NCI-H1092 (cell line): ENCODE measurements at places on chromosomes 2 and 18.
A peak's percentile ranks its signal among the peaks of the same experiment; 100 is the strongest.

DNA sequence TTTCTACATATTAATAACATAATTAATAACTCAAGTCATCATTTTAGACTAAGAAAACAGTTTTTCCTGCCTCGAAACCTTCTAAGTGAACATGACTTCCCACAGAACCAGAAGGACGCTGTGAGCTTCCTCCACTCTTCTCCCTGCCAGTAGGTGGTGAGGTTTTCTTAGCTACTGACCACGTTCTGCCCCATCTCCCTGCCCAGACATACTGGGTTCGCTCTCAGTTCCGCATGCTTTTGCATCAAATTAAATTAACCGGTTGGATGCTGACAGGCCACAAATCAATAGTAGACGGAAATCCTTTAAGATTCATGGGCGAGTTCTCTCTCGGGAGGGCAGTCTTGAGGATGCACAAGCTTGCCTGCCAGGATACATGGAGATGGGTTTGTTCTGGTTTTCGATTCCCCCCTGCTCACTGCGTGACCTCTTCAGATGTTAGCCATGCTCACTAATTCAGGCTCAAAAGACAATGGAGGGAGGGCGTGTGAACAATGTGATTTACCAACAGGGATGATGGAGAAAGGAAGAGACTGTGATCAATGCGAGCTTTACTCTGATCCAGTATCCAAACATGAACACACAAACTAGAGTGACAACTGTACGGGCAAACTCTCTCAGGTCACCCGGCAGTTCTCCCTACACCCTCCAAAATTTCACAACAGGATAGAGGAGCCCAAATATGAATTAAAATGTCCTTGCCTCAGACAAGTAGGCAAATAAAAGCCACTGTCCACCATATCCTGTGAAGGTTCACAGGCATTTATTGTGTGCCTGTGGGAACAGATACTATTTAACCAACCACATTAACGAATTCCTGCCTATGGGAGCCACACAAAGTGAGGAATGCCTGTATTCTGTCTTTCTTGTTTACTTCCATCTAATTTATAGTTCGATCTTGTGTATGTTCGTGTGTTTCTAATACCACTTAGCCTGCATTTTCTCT lies 375.7 kb downstream of the EIPR1 start:
- no peak for DNase-seq

DNA sequence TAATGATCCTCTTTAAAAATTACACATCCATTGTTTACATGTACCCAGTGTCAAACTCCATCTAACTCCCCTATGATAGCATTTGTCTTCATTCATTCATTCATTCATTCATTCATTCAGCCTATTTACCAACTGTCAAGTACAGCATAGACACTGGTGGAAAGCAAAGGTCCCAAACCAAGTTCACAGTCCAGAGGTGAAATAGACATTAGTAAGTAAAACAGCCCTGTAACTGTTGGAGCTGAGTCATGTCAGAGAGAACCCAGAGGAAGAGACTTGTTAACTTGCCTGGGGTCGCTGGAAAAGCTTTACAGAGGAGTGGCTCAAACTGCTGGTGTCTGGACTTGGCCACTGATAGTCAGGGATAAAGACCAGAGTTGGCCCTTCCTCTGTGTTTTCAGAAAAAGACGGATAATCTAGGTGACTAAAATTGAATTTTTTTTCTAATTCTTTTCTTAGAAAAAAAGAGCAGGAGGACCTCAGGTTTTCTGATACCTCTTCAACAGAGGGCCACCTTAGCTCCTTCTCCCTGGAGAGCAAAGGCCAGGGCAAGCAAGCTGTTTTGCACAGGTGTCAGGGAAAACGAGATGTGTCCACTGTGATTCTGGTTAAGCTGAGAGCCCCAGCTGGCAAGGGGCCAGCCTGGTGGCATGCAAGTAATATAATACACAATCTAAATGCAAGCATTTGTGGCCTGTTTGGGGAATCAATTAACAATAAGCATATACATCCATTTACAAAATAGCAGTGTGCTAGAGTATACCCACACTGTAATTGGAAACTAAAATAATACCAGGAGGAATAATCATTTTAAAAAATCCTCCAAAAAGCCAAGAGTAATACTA lies 96.7 kb upstream of the SLC14A2 start:
- DNase-seq: peak; percentile 55

DNA sequence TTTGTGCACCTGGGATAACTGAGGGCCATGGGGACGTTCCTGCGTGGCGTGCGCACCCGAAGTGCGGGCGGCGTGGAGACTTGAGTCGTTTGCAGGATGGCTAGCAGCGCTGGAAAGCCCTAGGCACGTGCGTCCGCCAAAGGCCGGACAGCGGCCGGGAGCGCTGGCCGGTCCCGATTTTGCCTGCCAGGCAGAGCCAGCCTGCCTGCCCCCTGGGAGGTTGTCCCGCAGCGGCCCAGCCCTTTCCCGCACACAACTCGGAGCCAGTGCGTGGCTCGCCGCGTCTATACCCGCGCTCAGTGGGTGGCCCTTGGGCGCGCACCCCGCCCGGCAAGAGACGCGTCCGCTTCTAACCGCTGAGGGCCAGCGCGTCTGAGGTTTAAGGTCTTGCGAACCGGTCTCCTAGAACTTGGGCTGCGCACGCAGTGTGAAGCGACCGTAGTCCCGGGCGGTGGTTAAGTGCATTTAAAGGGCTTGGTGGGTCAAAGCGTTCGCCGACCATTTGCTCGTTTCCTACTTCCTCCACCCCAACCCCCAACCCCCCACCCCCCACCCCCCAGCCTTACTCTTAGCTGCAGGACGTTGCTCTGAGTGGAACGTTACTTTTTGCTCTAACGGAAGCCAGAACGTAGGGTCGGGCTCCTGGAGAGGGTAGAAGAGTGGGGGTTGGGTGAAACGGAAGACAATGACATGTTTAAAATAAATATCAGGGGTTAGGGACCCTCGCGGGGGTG lies 627 bp downstream of the CDCA7 start:
- peak; percentile 15 for DNase-seq

DNA sequence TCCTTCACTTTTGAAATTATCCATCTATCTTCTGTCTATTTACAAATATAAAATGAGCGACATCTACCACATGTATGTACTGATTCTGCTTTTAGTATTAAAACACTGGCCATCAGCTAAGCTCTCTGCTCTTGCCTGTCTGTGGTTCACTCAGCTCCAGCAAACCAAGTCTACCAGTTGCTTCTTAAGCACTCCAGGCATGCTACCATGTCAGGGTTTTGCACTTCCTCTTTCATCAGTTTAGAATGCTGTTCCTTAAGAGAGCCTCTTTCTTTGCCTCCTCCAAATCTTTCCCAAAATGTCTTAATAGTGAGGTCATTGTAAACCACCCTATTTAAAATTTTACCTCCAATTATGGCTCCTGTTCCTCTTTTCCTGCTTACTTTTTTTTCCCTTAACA lies 59.5 kb downstream of the SCN3A start:
- DNase-seq: no peak

DNA sequence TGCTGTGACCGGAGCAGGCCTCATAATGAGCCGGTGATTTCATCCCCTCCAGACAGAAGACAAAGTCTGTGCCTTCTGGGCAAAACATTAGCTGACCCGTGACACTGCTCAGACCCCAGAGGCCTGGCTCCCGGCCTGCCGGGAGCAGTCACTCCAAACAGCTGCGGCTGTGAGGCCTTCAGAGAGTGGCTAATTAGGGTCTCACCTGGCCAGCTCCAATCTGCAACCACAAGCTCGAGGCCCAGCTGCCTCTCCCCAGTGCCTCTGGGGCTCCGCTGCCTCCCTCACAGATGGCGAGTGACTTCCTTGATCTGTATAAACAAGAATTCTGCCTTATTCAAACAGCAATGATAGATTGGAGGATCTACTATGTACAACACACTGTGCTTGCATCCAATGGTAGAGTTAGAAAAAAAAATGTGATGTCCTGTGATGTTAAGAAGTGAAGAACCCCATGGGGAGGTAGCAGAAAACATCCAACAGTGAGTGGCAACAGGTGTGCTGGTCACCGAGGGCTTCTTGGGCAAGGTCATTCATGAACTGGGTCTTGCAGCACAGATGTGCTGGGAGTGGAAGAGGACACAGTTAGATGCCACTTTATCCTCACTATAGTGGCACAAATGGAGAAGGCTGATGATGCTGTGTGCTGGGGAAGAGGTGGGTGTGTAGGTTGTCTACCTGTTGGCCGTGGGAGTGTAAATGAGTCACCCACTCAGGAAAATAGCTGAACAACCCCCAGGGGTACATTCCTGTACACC lies 98.2 kb upstream of the ASAP2 start:
- no peak for DNase-seq

- DNase-seq: no peak
These were observed 62.8 kb downstream of the GRB14 start for GRCh38 chr2:164558450-164558849.

DNA sequence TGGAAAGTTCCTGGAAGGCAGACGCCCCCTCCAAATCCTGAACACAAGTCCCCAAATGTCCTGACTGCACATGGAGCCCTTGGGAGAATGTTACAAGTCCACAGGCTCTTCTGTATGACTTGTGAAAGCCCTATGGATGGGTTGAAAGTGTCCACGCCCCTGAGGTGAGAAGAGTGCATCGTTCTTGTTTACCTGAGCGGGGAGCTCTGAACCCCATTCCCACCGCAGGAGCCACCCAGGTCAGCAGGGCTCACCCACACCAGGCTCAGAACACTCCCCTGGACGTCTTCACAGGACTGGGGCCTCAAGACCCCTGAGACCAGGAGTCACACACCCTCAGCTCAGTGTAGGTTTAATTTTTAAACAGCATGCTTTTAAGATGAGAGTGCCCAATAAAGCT lies 84.2 kb upstream of the TMEM18 start:
- DNase-seq: no peak

GRCh38 chr18:11859282-11859830 lies 8.1 kb downstream of the CHMP1B start:
- no peak for DNase-seq

GRCh38 chr2:126707191-126707590 lies 51.2 kb downstream of the GYPC start:
- DNase-seq: no peak

DNA sequence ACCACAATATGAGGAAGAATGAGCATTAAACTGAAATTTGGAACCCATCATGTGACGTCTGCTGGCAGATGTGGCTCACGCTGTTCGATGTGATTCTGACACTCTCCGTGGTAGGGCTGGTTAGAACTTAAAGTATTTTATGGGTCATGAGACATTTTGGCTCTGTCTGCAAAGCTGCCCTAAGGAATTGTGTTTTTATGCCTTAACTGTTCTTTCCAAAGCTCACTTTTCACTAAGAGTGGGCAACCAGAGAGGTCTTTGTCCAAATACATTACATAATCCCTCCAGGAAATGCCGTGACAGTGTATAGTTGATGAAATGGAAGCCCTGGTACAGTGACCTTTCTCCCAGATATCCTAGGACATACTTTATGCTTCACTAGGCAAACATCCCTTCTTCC lies 119.1 kb downstream of the AQP4 start:
- DNase-seq: no peak

DNA sequence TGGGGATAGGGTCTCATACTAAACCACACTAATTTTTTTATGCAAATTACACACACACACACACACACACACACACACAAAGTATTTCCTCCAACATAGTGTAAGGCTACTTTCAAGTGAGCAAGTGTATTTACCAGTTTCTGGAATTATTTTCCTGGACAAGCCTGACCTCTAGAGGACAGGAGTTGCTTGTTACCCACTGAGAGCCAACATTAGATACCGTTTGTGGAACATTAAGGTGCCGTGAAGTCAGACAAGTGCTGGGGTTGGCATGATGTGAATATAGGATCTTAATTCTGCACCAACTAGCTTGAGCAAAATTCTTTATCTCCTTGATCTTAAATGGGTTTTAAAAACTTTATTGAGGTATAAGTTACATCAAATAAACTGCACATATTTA lies 39.3 kb upstream of the SERPINB2 start:
- peak; percentile 59 for DNase-seq

DNA sequence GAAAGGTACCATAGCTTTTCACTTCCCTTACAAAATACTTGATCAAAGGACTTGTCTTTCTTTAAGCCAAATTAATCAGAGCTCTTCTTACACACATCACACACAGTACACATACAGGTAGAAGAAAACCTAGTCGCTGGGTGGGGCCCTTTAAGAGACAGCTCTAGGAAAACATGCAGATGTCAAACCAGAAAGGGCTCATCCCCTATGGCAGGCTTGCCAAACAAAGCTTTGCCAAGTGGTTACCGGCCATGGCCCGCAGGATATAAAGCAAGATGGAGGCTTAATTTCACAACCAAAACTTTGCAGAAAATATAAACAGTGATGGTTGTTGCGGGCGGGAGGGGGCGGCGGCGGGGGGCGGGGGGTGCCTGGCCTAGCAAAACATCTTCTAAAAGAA lies 2156.0 kb upstream of the PIK3C3 start:
- DNase-seq: no peak

DNA sequence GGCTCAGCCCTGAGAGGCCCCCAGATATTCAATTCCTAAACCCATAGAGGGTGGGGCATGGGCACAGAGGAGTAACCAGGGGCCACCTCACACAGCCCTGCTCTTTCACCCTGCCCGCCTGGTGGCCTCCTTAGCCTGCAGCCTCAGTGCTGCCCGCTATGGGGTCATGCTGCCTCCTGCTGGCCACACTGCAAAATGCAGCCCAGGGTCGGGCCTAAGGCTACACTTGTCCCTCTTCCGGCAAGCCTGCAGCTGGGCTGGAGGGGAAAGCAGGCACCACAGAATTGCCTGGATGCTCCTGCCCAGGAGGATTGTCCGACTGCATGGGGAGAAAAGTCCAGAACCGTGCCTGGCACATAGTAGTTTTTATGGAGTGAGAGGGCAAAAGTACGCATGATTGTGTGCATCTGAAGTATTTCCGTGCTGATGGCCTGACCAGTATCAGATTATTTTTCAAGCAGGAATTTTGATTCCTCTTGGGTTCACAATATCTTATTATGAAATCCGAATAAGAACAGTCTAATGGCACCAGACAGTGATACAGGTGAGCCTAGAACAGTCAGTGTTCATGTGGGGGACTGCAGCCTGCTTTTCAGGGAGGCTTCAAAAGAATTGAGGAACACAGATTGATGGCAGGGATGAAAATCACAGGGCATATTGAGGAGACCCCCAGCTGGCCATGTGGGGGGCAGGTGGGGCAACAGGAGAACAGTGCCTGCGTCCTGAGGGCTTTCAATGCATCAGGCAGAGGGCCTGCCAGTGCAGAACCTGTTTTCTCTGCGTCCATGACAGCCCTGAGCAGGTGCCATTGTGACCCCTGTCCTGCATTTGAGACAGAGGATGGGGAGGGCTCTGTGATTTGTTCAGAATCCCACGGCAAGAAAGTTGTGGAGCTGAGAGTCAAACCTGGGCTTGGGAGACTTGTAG lies 51.2 kb upstream of the ALPP start:
- no peak for DNase-seq

- no peak for DNase-seq
These were observed 31.2 kb downstream of the SMAD2 start for GRCh38 chr18:47899107-47899840.
